Fibroblast of the aortic adventitia (primary cell): ENCODE measurements at places on chromosomes 11 and 22. TPM values are rescaled to one million over a fixed set of nuclear protein-coding genes. Genes with fewer than 3 reads are reported as not detected.

Gene MRGPRE
- not detected in 2 replicates for total RNA-seq

Gene SCUBE1
- total RNA-seq, result not detected in 2 replicates

Gene B4GALNT4
- total RNA-seq, result 1.5 and 1.9 TPM in 2 replicates

Gene POLR2F
- 18.3 and 112 TPM in 2 replicates for total RNA-seq

Gene PATE4
- total RNA-seq, result not detected in 2 replicates

Gene TRPM5
- not detected in 2 replicates for total RNA-seq

Gene ISX
- not detected in 2 replicates for total RNA-seq

Gene ZPR1
- 25.5 and 37.1 TPM in 2 replicates for total RNA-seq

Gene PGA5
- not detected in 2 replicates for total RNA-seq

Gene SERHL2
- 2.0 and 2.2 TPM in 2 replicates for total RNA-seq

Gene PRG2
- not detected in 2 replicates for total RNA-seq

Gene DGAT2
- 0.16 and 13.4 TPM in 2 replicates for total RNA-seq

Gene TMEM191C
- 0.08 and 0.45 TPM in 2 replicates for total RNA-seq

Gene DRD4
- total RNA-seq, result 0.09 and 0.16 TPM in 2 replicates

Gene TMEM191B
- 0.36 and 5.8 TPM in 2 replicates for total RNA-seq

Gene CRACR2B
- 1.3 and 1.8 TPM in 2 replicates for total RNA-seq

Gene RASL10A
- not detected in 2 replicates for total RNA-seq

Gene CCDC85B
- total RNA-seq, result 75.0 and 288 TPM in 2 replicates

Gene TMA7B
- not detected in 2 replicates for total RNA-seq
